Body of pancreas (tissue), 4 donors: ENCODE measurements at places on chromosomes 13 and 19.

DNA sequence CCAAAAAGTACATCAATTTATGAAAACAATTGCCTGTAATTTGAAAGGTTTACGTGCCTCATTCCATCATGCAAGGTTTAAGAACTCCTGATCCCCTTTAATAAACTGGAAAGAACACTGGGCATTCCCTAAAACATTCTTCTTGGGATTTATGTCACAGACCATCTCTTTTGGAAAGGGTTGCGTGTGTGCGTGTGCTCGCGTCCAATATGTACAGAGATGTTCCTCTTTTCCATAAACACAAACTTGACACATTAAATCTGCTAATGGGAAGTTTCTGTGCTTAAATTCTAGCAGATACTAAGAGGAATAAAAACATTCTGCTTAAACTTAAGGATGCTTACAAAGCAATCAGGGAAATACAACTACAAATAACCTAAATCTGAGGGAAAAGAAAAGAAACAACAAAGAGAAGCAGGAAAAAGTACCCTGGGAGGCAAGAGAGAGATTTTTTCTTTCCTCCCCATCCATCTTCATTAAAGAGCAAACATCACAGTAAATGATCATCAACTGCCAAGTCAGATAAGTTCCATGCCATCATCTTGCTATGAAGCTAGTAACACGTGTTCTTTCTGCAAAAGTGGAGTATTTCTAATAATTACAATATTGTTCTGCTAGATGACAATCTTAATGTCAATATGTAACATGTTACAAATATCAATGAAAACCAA lies 83.7 kb downstream of the STK24 start:
- no peak for DNase-seq

GRCh38 chr19:11963566-11964355 lies 1.1 kb upstream of the ZNF763 start:
- DNase-seq: peak; percentile 71

GRCh38 chr13:26050568-26051230 lies 1.1 kb downstream of the SHISA2 start:
- peak; percentile 21 for DNase-seq

GRCh38 chr13:97189928-97190327 lies 32.2 kb upstream of the MBNL2 start:
- peak; percentile 14 for DNase-seq

- DNase-seq: no peak
Measured at GRCh38 chr13:32093006-32093405, 61.4 kb downstream of the FRY start.

- DNase-seq: no peak
Measured at GRCh38 chr13:107438251-107438650, 777.1 kb downstream of the LIG4 start.

DNA sequence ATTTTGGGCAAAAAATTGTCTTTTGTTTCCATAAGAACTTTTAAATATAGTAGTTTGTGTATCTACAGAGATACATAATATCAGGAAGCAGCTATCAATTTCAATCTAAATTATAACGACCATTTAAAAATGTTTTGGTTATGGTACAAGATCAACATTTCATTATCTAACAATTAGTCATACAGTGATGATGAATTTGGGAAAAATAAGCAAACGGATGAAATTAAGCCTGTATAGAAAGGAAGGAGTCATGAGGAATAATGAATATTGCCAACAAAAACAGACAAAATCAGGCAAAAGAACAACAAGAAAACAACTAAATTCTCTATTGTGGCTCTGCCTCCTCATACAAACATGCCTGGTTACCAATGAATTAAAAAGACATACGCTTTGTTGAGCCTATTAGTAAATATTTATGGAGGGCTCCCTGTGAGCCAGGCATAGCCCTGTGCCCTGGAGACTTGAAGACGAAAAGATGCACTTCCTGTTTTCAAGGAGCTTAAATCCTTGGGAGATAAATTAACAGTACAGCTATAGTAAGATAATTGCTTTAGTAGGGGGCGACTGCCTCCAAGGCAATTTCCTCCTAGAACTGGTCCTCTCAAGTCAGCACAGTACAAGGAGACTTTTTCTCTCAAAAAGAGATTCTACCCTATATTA lies 73.0 kb downstream of the NALCN start:
- DNase-seq: no peak

DNA sequence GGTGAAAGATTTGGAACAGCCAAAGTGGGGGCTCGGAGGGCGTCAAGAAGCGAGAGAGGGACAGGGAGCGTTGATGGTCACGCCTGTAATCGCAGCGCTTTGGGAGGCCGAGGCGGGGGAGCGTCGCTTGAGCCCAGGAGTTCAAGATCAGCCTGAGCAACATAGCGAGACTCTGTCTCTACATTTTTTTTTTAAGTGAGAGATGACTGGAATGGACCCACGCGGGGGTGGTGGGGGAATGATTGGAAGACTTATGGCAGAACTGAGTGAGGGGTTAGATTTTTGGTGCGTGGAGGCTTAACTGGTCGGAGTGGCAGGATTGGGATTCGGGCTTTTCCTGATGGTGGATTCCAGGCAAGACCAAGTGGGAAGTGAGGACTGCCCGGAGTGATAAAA lies 725 bp downstream of the PSMD8 start:
- no peak for DNase-seq

DNA sequence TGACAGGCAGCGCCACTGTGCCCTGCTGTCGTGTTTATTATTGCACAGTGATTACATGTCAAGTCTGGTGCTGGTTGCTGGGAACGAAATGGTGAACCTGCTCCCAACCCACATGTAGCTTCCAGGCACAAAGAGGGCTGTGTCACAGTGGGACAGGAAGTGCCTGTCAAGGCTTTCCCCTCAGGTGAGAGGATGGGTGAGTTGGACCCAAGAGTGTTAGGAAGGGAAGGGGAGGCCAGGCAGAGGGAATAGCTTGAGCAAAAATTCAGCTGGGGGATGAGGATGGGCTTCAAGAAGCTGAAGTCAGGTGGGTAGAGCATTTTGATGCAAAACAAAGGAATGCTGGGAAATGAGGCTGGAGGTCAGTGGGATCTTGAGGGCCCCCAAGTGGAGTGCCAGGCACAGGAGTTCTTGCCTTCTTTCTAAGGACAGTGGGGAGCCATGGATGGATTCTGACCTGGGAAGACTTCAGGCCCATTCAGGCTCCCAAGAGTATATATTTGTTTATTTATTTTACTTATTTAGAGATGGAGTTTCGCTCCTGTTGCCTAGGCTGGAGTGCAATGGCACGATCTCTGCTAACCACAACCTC lies 8.5 kb upstream of the QTRT1 start:
- DNase-seq: no peak

DNA sequence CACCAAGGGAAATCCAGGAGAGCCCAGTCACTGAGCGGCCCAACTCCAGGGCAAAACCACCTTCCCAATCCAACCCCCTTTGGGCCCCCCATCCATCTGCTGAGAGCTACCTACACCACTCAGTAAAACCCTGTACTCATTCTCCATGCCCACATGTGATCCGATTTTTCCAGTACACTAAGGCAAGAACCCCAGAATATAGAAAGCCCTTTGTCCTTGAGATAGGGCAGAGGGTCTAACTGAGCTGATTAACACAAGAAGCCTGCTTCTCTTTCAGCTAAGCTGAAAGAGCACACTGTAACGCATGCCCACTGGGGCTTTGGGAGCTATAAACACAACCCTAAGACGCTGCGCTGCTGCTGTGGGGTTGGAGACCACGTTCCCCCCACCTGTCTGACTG lies 36.0 kb downstream of the PBX4 start:
- DNase-seq: no peak

- DNase-seq: no peak
Measured at GRCh38 chr19:42212886-42213285, 4.6 kb downstream of the DEDD2 start.

DNA sequence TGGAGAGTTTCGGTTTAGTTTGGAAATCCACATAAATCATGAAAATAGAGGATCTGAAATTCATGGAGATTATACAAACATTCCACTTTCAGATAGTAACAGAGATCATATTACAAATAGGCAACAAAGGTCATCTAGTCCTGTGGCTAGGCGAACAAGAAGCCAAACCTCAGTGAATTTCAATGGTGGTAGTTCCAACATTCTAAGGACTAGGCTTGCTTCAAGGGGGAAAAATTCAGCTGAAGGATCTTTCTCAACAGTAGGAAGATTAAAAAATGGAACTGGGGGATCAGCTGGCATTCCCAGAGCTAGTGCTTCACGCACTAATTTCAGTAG lies 47.0 kb downstream of the FOXO1 start:
- no peak for DNase-seq

DNA sequence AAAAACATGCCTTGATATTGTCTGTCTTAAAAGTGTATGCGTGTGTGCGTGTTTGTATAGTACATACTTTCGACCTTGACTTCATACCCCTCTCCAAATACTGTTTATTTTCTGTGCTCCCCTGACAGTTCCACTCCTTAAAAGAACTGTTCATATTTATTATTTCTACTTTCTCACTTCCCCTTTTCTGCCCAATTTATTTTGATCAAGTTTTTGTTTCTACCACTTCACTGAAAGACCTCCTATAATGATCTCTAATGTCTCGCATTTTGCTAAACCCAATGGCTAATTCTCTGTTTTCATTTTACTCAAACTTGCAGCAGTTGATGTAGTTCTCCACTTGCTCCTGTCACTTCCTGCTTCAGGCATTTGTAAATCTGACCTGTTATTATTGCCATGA lies 426.1 kb upstream of the KLF12 start:
- DNase-seq: no peak

- no peak for DNase-seq
Measured at GRCh38 chr13:102172406-102172805, 229.4 kb downstream of the FGF14 start.

DNA sequence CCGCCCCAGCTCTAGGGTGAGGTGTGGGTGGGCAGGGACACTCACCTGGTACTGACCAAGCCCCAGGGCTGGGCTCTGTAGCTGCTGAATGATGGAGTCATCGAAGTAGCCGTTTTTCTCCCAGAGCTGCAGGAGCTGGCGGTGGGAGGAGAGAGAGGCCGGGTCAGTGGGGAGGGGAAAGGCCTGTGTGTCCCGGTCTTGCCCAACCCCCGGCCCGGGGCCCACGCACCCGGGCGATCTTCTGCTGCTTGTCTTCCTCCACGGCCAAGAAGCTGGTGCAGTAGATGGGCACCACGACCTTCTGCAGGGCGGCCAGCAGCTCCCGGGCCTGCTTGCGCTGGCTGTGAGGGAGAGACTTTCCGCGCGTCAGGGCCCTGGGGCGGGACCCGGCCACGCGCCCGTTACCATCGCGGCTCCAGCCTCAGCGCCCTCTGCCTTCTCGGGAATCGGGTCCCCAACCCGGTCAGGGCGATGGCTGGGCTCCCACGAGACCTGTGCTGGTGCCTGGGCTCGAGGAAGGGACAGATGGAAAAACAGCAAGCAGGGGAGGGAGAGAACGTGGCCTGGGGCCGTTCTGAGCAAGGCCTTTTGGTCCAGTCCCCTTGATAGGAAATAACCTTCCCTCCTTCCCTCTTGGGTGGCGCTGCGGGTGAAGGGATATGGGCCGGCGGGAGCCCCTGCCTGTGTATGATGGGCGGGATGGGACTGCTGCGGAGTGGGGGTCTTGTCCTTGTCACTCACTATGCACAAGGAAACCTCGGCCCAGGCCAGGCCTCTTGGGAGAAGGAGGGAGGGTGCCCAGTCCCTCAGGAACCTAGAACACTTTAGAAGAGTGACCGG lies 11.5 kb downstream of the CHERP start:
- DNase-seq: no peak

DNA sequence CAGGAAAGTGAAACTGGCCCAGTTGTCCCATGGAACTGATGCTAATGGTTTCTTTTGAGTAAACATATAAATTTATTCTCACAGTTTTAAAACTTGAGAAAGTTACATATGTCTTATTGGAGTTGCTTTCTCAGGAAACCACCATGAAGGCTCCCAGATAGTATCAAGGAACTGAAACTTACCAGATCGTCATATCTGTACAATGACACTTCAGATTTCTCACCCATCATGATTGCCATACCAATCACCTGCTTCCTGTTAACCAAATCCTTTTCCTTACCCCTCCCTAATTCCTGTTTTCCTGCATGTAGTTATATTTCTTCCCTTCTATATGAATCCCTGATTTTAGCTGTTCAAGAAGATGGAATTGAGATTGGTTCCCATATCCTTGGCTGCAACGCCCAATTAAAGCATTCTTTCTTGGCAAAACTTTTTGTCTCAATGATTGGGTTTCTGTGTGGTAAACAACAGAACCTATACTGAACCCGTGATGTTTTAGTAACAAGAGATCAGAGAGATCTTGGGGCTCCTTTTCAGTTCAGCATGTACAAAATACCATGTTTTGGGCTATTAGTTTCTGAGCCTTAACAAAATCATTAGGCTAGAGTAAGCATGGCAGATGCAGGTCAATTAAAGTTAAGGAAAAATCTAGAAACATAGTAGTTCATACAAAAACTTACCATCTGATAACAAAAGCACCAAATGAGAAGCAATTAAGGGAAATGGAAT lies 781.3 kb upstream of the MIR17HG start:
- DNase-seq: no peak

- DNase-seq: no peak
Measured at GRCh38 chr13:72218966-72219365, 352.0 kb upstream of the DACH1 start.

GRCh38 chr13:50358231-50359040 lies 343.2 kb downstream of the KCNRG start:
- DNase-seq: no peak

GRCh38 chr13:73223372-73223781 lies 164.6 kb downstream of the KLF5 start:
- no peak for DNase-seq

- DNase-seq: no peak
Measured at GRCh38 chr13:31485183-31485582, 254.1 kb upstream of the RXFP2 start.
